Spleen (tissue), 13 donors: ENCODE measurements at places on chromosomes 1 and 21.

DNA sequence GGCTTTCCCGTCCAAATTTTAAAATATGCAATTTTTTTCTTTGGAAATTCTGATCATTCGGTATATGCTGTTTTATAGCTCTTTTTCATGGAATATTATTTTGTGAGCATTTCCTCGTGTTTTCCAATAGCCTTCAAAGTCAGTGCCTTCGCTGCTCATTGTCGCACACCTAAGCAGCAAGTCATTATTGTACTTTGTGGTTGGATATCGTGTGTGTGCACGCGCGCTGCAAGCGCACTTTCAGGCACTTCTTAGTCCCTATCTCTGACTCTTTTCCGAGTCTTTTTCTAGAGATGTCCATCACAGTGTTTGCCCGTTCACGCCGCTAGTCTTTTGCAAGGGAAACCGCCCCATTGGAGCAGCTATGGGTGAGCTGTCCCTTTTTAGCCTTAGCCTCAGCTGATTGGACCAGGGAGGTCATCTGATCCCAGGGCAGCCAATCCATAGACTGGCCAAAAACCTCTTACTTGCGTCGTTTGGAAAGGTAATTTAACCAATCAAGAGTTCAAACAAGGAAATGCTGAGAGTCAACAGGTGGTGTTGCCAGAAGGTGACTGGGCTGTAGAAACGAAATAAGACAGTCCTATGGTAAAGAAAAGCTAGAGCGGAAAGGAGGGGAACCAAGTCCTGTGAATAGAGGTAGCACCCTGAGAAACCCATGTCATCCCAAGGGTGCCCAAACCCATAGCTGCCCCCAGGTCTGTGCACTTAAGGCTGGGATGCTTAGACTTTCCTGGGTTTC lies 710 bp upstream of the HYI start:
- DNase-seq: no peak
- H3K27ac ChIP-seq: peak overlapping the region; percentile 85
- H3K4me1 ChIP-seq: peaks cover 25% of the 10 kb centered on the region
- peak overlapping the region; percentile 51 for H3K4me3 ChIP-seq

- H3K36me3 ChIP-seq: no peaks in the 10 kb centered on the region
- H3K4me3 ChIP-seq: no peak overlapping the region
- peaks cover 23% of the 10 kb centered on the region for H3K27me3 ChIP-seq
- H3K27ac ChIP-seq: peak overlapping the region; percentile 34
- no peaks in the 10 kb centered on the region for H3K4me1 ChIP-seq
Measured at GRCh38 chr1:24294228-24294672, 24.9 kb upstream of the GRHL3 start.

DNA sequence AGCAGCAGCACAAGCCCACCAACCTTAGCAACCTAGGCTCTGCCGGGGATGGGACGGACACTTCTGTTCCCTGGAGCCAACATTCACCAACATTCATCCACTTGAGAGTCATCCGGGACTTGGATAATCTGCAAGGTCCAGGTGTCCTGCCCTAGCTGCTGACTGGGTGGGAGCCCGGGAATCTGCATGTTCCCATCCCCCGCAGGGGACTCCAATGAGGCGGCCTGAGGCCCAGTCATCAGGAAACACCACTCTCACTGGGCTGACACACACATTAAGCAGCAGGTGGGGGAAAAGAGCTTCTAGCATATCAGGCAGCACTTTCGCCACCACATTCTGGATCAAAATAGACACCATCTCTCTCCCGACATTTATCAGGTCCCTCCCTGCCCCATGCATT lies 38.4 kb upstream of the CCSAP start:
- H3K27ac ChIP-seq: no peak overlapping the region
- H3K4me3 ChIP-seq: no peak overlapping the region
- DNase-seq: no peak
- H3K36me3 ChIP-seq: no peaks in the 10 kb centered on the region
- H3K27me3 ChIP-seq: no peaks in the 10 kb centered on the region

GRCh38 chr1:66334318-66334717 lies 199.6 kb upstream of the SGIP1 start:
- H3K36me3 ChIP-seq: peaks cover 9% of the 10 kb centered on the region
- peaks cover 98% of the 10 kb centered on the region for H3K4me1 ChIP-seq
- peak overlapping the region; percentile 93 for H3K27ac ChIP-seq

DNA sequence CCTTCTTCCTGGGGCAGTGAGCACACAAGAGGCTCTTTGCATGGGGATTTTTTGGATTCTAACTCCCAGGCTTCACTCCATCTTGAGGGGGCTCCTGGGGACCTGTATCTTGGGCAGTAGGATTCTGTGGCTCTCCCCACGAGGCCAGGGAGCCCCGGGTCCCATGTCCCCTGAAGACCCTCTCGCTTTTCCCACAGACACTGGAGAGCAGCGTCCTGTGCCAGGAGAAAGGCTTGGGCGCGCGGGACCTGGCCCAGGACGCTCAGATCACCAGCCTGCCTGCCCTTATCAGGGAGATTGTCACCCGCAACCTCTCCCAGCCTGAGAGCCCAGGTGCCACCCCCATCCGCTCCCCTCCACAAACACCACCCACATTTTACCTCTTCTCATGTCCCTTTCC lies 735 bp downstream of the CROCC start:
- peaks cover 15% of the 10 kb centered on the region for H3K4me1 ChIP-seq
- DNase-seq: peak; percentile 54
- H3K36me3 ChIP-seq: no peaks in the 10 kb centered on the region
- H3K27me3 ChIP-seq: no peaks in the 10 kb centered on the region
- H3K4me3 ChIP-seq: no peak overlapping the region
- H3K27ac ChIP-seq: no peak overlapping the region

- no peak for DNase-seq
- peaks cover 12% of the 10 kb centered on the region for H3K4me1 ChIP-seq
- H3K4me3 ChIP-seq: peak overlapping the region; percentile 9
- H3K36me3 ChIP-seq: no peaks in the 10 kb centered on the region
Measured at GRCh38 chr1:160047111-160047991, 15.6 kb upstream of the PIGM start.

DNA sequence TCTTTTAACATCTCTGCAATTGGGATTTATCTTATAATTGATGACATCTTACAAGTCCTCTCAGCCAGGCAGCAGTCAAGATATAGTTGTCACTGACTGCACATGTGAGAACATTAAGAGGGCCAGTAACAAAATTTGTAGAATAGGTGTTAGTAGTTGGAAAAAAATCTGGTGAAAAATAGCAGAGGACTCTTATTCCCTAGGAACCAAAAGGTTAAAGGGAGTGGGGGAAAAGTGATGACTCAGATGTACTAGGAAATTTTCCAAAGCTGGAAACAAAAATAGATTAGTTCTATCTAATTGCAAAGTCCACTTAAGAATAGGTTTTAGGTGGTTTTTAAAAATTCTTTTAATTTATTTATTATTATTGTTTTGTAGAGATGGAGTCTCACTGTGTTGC lies 3.6 kb downstream of the NUP210L start:
- no peaks in the 10 kb centered on the region for H3K36me3 ChIP-seq
- H3K4me3 ChIP-seq: no peak overlapping the region
- no peaks in the 10 kb centered on the region for H3K27me3 ChIP-seq
- DNase-seq: no peak
- H3K4me1 ChIP-seq: no peaks in the 10 kb centered on the region
- H3K27ac ChIP-seq: no peak overlapping the region

DNA sequence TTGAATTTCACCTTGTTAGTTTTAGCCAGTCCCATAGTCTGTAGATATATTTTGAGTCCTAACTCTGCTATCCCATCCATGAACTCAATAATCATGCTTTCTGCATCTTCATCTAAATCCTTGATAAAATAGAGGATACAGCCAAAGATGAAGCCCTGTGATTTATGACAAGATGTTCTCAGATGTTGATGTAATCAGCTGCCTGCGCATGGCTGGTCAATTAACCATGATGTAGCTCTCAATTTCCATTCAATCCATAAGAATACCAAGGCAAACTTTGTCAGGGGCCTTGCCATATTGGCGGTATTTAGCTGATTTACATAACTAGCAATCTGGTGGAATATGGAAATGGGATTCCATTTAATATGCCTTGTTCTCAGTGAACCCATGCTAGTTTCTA lies 183.2 kb downstream of the TNR start:
- no peak for DNase-seq
- H3K27me3 ChIP-seq: no peaks in the 10 kb centered on the region
- H3K4me3 ChIP-seq: no peak overlapping the region
- no peaks in the 10 kb centered on the region for H3K4me1 ChIP-seq
- H3K27ac ChIP-seq: no peak overlapping the region
